Uterus (tissue), 4 donors: ENCODE measurements at places on chromosomes 6 and 20. TPM values are rescaled to one million over a fixed set of nuclear protein-coding genes. Genes with fewer than 3 reads are reported as not detected.

Gene WFDC12
- not detected for total RNA-seq

Gene PPP1R14C
- not detected for total RNA-seq

Gene ZNF391
- total RNA-seq: 5.9 TPM

Gene CTCFL
- total RNA-seq: not detected

Gene FNDC1
- 0.55 TPM for total RNA-seq

Gene RBPJL
- not detected for total RNA-seq

Gene POPDC3
- not detected for total RNA-seq

Gene CENPQ
- total RNA-seq: 1.5 TPM

Gene TMEM170B
- total RNA-seq: 15.3 TPM

Gene SLC22A3
- 22.6 TPM for total RNA-seq

Gene DTNBP1
- total RNA-seq: 19.8 TPM

Gene KCNK5
- total RNA-seq: 1.0 TPM

Gene THBS2
- total RNA-seq: 95.6 TPM

Gene MAFB
- total RNA-seq: 26.5 TPM

Gene MLIP
- total RNA-seq: not detected

Gene SRMS
- total RNA-seq: not detected

GRCh38 chr6:63636518-63637021, 968 bp downstream of the PHF3 start:
- no peaks in the 10 kb centered on the region for H3K27me3 ChIP-seq
- peak overlapping the region; percentile 99 for H3K27ac ChIP-seq
- no peaks in the 10 kb centered on the region for H3K36me3 ChIP-seq
- H3K4me1 ChIP-seq: peaks cover 8% of the 10 kb centered on the region

DNA sequence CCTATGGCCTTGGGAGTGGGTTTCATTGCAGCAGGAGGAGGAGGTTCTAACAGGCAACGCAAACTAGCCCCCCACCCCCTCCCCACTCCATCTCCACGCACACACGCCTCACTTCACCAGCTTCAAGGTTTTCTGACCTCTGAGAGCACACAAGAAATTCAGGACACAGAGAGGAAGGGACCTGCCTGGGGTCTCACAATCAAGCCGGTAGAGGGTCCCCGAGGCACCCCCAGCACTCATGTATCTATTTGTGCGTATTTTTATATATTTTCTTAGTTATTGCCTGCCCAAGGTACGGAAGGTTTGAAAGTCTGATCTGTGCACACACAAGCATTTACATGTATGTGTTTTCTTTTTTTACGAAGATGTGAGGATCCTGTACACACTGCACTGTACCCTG, 16.9 kb downstream of the MDFI start:
- no peak overlapping the region for H3K27ac ChIP-seq
- H3K4me3 ChIP-seq: no peak overlapping the region
- no peaks in the 10 kb centered on the region for H3K27me3 ChIP-seq
- H3K4me1 ChIP-seq: no peaks in the 10 kb centered on the region

GRCh38 chr20:62266340-62266739, 28.0 kb downstream of the OSBPL2 start:
- H3K27ac ChIP-seq: no peak overlapping the region
- H3K36me3 ChIP-seq: no peaks in the 10 kb centered on the region
- H3K4me3 ChIP-seq: no peak overlapping the region
- DNase-seq: no peak
- H3K4me1 ChIP-seq: no peaks in the 10 kb centered on the region

GRCh38 chr6:5537132-5537531, 275.8 kb downstream of the FARS2 start:
- no peaks in the 10 kb centered on the region for H3K4me1 ChIP-seq
- no peaks in the 10 kb centered on the region for H3K36me3 ChIP-seq
- H3K27me3 ChIP-seq: no peaks in the 10 kb centered on the region
- no peak overlapping the region for H3K27ac ChIP-seq
- H3K4me3 ChIP-seq: no peak overlapping the region

DNA sequence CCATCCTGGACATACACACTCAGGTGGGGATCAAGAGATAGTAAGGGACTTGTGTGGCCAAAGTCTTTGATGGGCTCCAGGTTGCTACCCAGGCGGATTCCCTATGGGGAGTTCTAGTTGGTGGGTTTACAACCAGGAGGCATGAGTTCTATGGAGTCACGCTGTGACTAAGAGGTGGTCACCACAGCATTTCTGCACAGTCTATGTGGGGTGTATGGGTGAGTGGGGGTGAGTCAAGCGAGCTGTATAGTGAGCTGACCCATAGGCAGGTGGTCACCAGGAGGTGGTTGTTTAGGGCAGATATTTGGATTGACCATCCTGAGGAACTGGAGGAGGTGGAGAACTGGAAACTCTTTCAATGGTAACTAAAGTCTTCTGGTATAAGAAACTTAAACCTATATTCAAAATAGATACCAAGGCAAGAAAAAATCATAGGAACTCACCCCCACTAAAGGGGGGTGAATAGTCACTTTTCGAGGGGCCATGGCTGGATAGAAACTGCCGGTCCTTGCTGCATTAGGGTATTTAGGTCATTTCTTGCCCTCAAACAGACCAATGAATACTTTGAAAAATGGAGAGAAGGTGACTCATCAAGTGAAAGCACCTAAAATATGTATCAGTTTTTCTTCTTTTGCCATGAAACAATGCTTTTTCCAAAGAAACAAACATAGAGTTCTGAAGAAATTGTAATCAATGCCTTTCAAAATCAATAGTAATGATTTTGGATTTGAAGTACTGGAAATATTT, 84.3 kb upstream of the NRN1 start:
- H3K4me3 ChIP-seq: no peak overlapping the region
- no peaks in the 10 kb centered on the region for H3K36me3 ChIP-seq

GRCh38 chr6:161444464-161444863, 170.6 kb upstream of the AGPAT4 start:
- no peaks in the 10 kb centered on the region for H3K4me1 ChIP-seq
- H3K4me3 ChIP-seq: no peak overlapping the region
- no peak overlapping the region for H3K27ac ChIP-seq
- no peaks in the 10 kb centered on the region for H3K27me3 ChIP-seq

DNA sequence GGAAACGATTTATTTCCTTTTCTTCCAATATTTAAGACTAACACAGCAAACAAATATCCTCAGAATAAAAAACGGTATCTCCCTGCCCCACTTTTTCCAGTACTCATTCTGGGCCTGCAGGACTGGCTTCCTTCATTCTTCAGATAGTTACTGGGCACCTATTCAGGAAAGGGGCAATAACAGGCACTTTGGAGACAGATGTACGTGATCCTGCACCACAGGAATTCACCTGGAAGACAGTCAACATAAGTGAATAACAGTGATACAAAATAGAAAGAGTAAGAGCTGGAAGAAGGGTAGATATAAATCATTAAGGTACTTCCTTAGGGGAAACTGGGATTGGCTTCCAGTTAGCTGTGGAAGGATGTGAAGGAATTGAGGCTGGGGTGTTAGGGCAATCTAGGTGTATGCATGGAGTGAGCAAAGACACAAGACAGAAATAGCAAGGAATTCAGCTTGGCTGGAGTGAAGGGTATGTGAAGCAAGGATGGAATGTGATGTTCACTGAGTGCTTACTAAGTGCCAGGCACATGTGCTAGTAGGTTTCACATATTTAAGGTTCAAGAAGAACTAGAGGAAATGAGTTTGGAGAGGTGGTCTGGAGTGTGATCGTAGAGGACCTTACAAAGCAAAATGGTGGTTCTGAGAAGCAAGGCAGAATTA, 49.3 kb upstream of the FAM83C start:
- no peaks in the 10 kb centered on the region for H3K36me3 ChIP-seq
- H3K4me1 ChIP-seq: no peaks in the 10 kb centered on the region
- no peak for DNase-seq
- no peak overlapping the region for H3K27ac ChIP-seq
- H3K4me3 ChIP-seq: no peak overlapping the region
- no peaks in the 10 kb centered on the region for H3K27me3 ChIP-seq

DNA sequence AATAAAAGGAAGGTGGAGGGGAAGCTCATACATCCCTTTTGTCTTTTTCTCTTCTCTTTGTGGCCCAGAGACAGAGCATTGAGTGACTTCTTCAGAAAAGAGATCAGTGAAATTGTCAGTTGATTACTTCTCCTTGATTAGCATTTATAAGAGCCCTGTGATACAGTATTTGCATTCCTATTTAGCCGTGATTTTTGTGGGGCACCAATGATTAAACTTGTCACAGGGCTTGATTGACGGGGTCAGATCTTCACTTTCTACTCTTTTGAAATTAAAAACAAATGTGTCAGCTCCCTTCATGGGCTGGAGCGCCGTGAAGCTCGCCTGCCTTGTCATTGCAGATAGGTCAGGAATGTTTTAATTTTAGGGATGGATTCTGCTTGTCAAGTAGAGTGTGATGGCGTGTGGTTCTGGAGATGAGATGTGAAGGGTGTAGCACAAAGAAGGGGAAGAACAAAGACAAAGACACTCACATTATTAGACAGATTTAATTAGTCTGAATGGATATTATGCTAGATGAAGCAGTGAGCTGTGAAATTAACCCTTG, 166.8 kb downstream of the ZNF217 start:
- no peak overlapping the region for H3K27ac ChIP-seq
- H3K36me3 ChIP-seq: no peaks in the 10 kb centered on the region
- no peaks in the 10 kb centered on the region for H3K27me3 ChIP-seq
- H3K4me3 ChIP-seq: no peak overlapping the region
- DNase-seq: no peak
- H3K4me1 ChIP-seq: no peaks in the 10 kb centered on the region

DNA sequence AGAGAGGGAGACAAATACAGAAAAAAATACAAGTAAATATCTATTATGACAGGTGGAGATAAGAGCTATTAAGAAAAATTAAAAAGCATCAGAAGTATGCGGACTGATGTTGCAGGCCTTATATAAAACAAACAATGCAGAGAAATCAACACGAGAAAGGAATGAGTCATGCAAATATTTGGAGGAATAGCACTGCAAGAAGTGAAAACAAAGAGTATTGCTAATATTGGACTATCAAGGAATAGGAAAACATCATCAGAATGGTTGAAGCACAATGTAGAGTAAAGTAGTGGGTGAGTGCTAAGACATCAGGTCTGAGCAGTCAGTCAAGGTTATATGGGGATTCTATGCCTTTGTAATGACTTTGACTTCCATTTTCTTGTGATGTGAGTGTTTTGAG, 657.5 kb upstream of the GJE1 start:
- H3K4me1 ChIP-seq: no peaks in the 10 kb centered on the region
- no peak overlapping the region for H3K4me3 ChIP-seq
- DNase-seq: no peak

DNA sequence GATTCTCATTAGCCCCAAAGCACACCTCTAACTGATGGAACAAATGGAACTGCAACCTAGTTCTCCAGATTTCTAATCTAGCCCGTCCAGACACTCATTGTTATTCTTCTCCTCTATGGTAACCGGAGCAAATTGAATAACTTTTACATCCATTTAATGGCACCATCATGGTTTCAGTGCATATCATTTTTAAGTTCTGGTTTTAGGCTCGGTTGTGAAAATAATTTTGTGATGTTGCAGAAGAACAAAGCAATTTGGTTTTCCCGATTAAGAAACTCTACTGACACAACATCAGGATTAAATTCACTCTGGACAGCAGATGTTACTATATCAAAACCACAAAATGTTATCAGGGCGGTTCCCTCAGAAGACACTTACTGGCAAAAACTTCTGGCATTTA, 42.5 kb upstream of the HBS1L start:
- no peak overlapping the region for H3K4me3 ChIP-seq
- H3K36me3 ChIP-seq: no peaks in the 10 kb centered on the region
- no peak overlapping the region for H3K27ac ChIP-seq

- no peak for DNase-seq
- H3K36me3 ChIP-seq: no peaks in the 10 kb centered on the region
- no peaks in the 10 kb centered on the region for H3K27me3 ChIP-seq
- H3K27ac ChIP-seq: no peak overlapping the region
- H3K4me1 ChIP-seq: no peaks in the 10 kb centered on the region
- H3K4me3 ChIP-seq: no peak overlapping the region
Measured at GRCh38 chr20:51037532-51038115, 14.7 kb upstream of the KCNG1 start.

- H3K27me3 ChIP-seq: no peaks in the 10 kb centered on the region
- H3K4me1 ChIP-seq: no peaks in the 10 kb centered on the region
- H3K4me3 ChIP-seq: no peak overlapping the region
- no peak for DNase-seq
- no peak overlapping the region for H3K27ac ChIP-seq
Measured at GRCh38 chr20:40948465-40949267, 80.0 kb upstream of the TOP1 start.

- no peak overlapping the region for H3K27ac ChIP-seq
- no peaks in the 10 kb centered on the region for H3K4me1 ChIP-seq
- DNase-seq: no peak
- no peaks in the 10 kb centered on the region for H3K27me3 ChIP-seq
Measured at GRCh38 chr20:21862956-21863355, 157.5 kb downstream of the PAX1 start.

DNA sequence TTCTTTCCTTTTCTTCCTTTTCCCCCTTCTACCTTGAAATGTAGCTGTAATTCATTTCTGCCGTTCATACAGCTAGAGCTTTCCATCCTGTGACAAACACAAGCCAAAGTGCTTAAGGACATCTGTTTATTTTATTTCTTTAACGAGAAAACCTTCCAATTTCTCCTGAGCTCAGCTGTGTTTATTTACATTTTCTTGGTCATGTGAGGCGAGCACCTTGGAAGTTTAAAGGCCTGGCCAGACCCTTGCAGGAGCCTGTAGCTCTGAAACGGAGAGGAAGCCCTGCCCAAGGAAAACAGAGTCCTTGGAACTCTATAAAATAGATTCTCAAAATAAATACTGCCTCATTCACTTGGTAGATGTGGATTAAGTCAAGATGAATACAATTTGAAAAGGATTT, 223.1 kb downstream of the EYA2 start:
- DNase-seq: no peak
- H3K27me3 ChIP-seq: no peaks in the 10 kb centered on the region

- DNase-seq: no peak
- H3K36me3 ChIP-seq: no peaks in the 10 kb centered on the region
- H3K4me3 ChIP-seq: no peak overlapping the region
- no peaks in the 10 kb centered on the region for H3K27me3 ChIP-seq
- H3K27ac ChIP-seq: no peak overlapping the region
Measured at GRCh38 chr6:39432330-39433025, 110.0 kb upstream of the KCNK16 start.

DNA sequence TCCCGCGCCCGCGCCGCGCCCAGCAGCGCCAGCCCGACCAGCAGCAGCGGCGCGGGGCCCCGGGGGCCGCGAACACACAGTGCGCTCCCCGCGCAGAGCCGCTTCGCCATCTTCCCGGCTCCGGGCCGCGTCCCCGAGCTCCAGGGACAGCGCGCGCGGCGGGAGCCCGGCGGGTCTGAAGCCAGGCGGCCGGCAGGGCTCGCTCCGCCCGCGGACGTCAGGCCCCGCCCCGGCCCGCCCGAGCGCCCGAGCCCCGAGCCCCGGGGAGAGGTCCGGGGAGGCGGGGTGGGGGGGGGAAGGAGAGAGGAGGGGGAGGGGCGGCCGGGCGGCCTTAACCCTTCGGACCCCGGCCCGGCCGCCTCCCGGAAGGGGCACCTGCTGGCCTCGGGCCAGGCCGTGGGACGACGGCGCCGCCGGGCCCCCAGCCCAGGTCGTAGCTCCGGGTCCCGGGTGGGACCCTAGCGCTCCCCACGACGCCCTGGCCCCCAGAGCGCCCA, at the start of gene LAMA5:
LAMA5 (minus strand) TSS at position 177 of the 497 bp plus-strand sequence; CDS start at position 110, 67 bp downstream.
- H3K4me1 ChIP-seq: peaks cover 5% of the 10 kb centered on the region
- peak within 1 kb of the TSS; percentile 67 for H3K4me3 ChIP-seq
- no peaks in the 10 kb centered on the region for H3K27me3 ChIP-seq
